8988T (cell line): ENCODE measurements at places on chromosomes 7 and 10.

- no peak for DNase-seq
Observed at GRCh38 chr7:134046594-134047128, 80.5 kb upstream of the LRGUK start.

GRCh38 chr7:66518151-66518691 is 110.5 kb upstream of the KCTD7 start:
- no peak for DNase-seq

- no peak for DNase-seq
Observed at GRCh38 chr7:103626776-103627175, 180.8 kb upstream of the SLC26A5 start.

GRCh38 chr7:137975221-137975620 is 26.7 kb downstream of the CREB3L2 start:
- DNase-seq, result no peak

GRCh38 chr10:133608855-133609254 is 17.7 kb downstream of the FRG2B start:
- no peak for DNase-seq

DNA sequence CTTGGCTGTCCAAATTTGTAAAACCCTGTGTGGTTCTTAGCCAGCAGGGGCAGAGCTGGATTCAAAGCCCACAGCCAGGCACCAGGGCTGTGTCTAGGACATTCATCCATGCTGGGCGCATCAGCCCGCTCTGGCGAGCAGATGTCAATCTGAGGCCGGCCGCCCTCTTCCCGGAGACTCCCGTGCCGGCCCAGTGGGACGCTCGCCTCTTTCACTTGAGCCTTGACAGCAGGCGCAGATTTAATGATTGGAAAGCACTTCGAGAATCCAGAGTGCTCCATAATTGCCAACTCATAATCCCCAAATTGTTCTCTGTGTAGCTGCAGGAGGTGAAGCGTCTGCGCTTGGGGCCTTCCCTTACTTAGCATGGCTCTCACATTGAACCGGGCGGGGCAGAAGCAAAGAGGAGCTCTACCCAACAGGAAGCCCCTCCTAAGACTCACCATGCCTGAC is 36.7 kb downstream of the SLIT1 start:
- DNase-seq, result no peak

DNA sequence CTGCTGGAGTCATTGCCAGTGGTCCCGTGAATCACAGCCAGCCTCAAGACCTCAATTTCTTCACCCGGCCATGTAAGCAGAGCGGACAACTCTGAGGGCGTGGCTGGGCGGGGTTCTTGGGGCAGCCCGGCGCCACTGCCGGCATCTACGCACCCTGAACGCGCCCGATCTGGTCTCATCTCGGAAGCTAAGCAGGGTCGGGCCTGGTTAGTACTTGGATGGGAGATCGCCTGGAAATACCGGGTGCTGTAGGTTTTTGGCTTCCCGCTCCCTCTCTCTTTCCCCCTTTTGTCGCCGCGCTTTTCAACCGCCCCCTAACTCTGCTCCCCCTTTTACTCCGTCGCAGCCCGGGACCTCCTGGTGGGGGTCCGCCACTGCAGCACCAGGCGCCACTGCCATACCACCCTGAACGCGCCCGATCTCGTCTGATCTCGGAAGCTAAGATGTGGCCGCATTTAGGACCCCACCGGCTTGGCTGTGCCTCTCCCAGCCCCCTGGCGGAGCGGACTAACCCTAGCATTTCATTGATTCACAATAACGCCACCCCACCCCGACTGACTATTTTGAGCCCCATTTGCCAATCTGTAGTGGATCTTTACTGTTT is 25.3 kb downstream of the GARIN1A start:
- no peak for DNase-seq
